Germinal center (tissue), 1 donor: ENCODE measurements at places on chromosomes 2 and 18.

GRCh38 chr2:239252393-239252792 is 148.4 kb downstream of the HDAC4 start:
- no peak for DNase-seq

DNA sequence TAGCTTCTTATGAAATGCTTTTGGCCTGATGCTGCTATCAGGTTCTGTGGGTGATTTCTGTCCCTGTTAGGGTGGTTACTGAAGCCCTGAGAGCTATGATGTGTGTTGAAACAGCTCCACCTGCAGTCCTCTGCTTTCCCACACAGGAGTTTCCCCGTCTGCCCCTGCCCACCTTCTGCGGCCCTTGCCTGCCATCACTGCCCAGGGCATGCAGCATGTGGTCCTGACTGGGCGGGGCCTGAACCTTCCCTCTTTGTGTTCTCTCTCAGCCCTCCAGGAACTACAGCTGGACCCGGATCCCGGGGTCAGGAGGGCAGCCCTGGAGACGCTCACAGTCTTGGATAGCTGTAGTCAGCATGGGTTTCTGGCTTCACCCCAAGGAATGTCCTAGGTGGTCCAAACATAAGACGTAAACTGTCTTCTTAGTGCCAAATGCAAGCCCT is 21.4 kb downstream of the HJURP start:
- DNase-seq: peak; percentile 26

DNA sequence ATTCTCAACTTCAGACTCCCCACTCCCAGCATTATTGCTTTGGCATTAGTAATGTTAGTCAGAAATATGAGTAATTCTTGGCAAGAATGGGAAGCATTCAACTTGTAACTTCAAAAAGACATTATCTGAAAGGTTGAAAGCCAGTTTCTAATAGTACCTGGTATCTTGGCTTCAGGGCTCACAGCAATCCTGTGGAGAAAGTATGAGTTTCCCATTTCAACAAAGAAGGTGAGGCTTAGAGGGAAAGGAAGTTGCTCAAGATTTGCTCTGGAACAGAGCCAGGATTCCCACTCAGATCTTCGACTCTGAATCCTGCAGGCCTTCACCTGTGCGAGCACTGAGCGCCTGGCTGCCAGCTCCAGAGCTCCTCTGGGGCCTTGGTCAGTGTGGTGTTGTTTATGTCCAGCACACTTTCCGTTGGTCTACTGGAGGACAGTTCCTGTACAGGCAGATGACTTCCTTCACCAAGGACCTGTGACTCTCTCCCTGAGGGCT is 136.1 kb downstream of the MCFD2 start:
- no peak for DNase-seq

- no peak for DNase-seq
Measured at GRCh38 chr18:7122376-7122775, 4.8 kb upstream of the LAMA1 start.

DNA sequence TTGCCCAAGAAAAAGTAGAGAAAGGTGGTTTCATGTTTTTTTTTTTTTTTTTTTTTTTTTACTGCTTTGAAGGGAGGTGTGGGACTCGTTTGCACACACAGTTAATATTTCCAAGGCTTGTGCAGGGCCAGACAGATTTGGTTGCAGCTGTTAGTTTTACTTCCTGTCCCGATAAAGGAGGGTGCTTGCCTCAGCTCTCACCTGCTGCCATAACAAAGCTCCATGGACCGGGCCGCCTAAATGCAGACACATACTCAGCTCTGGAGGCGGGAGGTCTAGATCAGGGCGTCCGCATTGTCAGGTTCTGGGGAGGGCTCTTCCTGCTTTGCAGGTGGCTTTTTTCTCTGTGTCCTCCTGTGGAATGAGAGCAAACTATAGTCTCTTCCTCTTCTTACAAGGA is 69.9 kb downstream of the ODC1 start:
- peak; percentile 74 for DNase-seq

DNA sequence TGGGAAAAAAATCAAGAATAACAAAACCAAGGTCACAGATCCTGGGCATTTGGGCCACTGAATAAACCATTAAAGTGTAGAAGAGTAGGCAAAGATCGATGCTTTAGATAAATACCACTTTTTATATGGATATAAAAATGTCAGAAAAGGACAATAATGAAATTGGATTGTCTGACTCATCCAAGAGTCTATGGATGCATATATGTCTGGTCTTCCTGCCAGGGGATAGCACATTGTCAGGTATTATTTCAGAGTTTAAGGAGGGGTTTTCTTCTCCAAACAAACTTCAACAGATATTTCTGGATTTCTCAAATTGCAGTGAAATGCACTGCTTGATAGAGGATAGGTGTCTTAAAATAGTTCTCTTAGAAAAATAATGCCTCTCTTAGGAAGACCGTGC is 466.7 kb downstream of the THSD7B start:
- DNase-seq: no peak

DNA sequence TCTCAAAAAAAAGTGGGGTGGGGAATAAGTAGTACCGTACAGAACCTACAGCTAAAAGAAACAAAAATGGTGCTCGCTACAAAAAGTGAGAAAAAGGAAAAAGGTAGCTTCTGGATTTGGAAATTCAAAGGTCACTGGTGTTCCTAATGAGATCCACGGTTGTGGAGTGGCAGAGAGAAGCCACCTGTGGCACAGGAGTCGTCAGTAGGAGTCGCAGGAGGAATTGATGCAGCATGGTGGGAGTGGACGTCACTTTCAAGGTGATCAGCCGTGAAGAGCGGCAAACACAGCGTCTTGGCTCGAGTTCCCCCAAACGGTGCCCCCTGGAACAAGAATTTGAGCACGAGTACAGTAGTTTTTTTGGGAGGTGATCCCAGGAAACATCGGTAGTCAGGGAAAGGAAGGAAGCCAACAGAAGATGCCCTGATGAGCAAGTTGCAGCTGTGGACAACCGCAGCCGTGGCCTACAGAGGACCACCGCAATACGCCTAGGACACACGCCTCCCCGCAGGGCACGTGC is 1.4 kb upstream of the TTL start:
- DNase-seq: peak; percentile 63

DNA sequence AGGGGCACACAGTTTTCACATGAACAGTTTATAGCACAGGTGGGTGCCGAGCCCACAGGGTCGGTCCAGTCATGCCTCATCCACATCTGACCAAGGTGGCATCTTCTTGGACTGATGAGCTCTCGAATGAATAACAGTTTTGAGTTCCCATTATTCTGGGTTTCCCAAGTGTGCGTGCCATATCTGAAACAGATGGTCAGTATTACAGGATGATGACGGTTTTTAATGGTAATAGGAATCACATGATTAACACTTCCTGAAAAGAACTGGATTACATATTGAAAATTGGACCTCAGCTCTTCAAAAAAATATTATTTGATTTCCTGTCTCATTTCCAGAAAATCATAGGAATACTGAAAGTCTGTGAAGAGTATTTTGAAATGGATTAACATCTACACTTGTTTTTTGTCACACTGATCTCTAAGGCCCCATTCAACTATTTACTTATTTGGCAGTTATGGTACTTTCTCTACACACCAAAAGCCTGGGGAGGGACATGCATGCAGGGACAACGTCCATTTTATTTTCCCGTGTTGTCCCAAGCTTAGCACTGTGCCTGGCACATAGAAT is 22.2 kb upstream of the NAB1 start:
- DNase-seq: no peak

- DNase-seq: no peak
Measured at GRCh38 chr2:33421820-33422219, 54.6 kb upstream of the RASGRP3 start.

- DNase-seq: no peak
Measured at GRCh38 chr2:231336236-231336635, 59.3 kb upstream of the B3GNT7 start.

- no peak for DNase-seq
Measured at GRCh38 chr2:220708366-220708765, 863.7 kb downstream of the EPHA4 start.

DNA sequence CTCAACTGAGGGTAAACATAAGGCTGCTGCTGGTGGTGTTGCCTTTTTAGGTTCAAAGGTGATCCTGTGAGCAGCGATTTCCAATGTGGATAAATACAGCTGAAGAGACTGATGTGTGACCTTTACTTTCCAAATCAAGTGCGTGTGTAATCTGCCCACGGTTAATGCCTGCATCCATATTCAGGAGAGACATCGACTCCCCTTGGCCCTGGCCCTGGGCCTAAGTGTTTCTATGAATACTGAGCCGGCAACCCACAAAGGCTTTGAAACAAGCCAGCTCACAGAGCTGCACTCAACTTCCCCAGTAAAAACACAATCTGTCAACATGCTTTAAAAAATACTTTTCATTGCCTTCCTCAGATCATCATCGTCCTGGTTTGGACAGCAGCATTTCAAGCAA is 1026.6 kb downstream of the TMEM182 start:
- no peak for DNase-seq

- DNase-seq: no peak
Measured at GRCh38 chr2:19835781-19836281, 66.0 kb downstream of the TTC32 start.

GRCh38 chr2:241036397-241036963 is 38.1 kb downstream of the SNED1 start:
- DNase-seq: peak; percentile 79

DNA sequence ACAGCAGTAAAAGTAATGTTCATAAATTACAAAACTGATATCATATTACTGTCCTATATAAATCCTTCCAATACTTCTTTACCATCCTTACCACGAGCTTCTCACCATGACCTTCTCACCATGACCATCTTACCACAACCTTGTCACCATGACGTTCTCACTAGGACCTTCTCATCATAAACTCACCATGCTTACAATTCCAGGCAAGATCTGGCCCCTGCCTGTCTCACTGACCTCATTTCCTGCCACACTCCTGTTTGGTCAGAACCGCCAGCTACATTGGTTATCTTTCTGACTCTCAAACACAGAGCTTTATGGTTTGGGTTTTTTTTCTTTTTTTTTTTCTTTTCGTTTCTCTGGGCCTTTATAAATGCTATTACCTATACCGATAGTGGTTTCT is 827.6 kb downstream of the RNF144A start:
- no peak for DNase-seq

- DNase-seq: no peak
Measured at GRCh38 chr18:57705832-57706595, 84.4 kb upstream of the NARS1 start.

DNA sequence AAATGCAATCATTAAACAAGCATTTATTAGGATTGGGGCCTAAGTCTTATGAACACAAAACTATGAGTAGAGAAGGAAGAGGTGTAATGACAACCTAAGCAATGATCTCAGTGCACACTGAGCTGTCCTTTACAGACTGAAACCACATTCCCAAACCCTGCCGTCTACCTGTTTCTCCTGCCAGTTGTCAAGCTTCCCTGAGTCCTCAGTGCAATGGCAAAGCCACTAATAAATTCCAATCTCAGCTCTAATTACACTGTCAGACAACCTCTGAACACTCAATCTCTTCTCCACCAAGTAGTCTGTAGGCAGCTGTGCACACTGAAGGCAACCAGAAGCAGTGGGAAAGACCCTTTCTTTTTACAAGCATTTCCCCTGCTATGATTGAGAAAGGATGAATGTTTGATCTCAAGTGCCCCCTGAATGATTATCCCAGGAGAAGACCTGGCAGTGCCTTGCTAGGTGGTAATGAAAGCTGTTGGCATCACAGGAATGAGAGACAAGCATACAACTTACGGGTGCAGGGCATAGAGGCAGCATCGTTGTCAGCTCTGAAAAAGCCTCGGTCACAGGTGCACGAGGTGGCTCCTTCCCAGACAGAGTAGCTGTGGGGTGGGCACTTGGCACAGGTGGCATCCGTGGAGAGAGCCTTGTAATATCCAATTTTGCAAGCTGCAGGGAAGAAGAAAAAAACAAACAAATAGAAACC is 71.4 kb downstream of the EPHA4 start:
- DNase-seq: no peak

DNA sequence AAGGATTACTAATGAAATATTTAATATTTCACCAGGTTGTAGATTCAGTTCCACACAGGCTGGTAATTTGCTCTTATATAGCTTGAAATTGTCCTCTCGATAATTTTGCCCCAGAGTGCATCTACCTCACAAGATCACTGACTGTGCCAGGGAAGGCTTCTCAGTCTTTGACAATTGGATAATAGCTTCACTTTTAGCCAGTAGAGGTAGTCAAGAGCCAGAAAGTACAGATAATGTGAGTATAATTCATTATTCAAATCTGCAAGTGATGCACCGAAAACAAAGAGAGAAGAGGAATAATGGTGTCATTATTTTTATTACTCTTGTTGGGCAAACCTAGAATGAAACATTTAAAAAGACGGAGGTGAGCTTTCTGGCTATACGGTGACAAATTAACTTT is 292.8 kb downstream of the EN1 start:
- no peak for DNase-seq

- no peak for DNase-seq
Measured at GRCh38 chr2:70901227-70902066, 34.3 kb upstream of the ATP6V1B1 start.

DNA sequence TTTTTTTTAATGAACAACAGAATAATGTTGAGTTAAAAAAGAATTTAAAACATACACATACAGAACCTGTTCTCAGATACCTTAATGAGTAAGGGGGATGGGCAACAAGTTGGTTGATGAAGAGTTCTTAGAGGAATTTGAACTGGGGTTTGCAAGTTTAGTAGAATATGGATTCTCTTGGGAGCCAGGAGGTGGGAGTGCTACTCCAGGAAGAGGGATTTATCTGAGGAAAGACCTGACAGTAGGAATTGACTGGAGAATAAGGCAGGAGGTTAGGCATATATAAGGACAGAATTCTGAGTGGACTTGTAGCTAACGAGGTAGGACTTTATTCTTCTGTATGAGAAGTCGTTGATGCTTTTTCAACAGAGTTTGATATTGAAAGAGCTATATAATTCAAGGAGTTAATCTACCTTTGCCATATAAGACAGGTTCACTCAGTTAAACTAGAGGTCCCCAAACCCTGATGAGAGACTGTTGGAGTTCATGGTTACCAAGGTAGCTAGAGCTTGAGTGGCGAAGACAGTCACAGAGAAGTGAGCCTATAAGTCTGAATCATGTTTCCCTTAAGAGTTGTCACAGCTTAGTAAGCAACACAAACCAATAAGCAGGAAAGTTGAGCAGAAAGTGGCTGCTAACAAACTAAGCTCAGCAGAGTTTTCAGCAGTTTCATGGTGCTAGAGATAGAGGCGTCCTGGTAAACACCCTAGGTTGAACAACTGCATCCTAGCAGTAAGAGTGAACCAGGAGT is 88.2 kb downstream of the NCOA1 start:
- DNase-seq: no peak

GRCh38 chr2:64799592-64800252 is 146.0 kb upstream of the SERTAD2 start:
- no peak for DNase-seq

DNA sequence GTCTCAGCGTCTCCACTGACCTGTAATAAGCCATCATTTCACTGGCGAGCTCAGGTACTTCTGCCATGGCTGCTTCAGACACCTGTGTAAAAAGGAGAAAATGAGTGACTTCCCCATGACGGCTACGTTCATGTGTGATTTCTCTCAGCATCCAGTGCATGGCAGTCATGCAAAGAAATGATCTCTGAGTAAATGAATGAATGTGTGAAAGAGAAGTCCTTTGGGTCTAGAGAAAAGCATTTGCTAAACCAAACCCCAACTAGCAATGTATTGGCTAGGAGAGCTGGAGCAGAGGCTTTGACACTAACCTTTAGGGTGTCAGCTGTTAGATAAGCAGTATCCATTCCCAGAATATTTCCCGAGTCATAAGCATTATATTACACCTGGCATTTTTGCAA is 417 bp downstream of the IL1B start:
- no peak for DNase-seq
